ENCODE measurements at places on chromosomes 5 and 9.
A peak's percentile ranks its signal among the peaks of the same experiment; 100 is the strongest.

GRCh38 chr5:74127381-74128320 is 501.7 kb downstream of the ARHGEF28 start:
- DNase-seq: peak; percentile 56

DNA sequence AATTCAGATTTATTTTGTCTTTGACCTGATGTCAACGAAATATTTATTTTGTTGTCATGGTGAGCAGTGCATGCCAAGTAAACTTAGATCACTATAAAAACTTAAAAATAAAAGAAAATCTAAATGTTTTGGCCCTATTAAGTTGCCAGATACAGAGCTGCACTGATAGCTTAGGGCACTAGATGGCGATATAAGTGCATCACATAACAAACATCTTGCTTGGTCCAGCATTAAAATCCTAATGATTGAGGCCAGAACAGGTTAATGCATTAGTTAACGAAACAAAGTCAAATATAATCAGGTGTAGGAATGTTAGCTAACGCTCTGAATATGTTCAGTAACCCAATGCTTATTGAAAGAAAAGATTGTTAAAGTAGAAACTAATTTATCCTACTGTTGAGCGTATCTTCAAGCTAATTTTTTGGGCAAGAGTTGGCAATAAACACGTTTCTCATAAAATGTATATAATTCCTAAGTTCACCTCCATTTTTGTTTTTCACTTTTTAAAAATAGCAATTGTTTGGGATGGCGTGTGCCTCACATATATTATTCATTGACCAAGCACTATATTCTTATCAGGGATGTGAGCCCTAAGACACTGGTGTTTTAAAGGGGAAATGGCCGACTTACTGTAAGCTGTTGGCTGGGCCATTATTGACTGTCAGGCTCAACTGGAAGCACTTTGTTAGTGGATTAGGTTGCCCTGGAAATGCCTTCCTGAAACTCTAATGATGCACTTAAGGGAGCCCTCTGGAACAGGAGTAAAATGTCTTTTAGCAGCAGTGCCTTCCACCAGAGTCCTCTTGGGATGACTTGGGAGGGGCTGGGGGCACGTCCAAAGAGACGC is 33.3 kb downstream of the KCTD16 start:
- peak; percentile 86 for DNase-seq

DNA sequence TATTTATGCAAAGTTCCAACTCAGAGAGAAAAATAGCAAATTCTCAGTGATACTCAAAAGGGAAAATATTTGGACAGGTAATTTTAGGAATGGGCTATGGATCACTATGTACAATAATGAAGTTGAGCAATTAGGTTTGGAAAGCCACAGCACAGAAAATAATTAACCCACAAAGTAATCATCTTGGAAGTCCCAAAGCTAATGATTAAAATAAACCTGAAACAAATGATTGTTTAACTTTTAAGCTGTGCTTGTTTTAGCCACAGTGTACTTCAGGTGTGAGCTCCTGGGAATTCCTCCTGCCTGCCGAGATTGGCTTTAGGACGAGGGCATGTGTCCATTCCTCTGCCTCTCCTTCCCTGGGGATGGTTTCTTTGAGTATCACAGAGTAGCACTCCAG is 403.9 kb downstream of the ZSWIM6 start:
- DNase-seq: no peak

GRCh38 chr5:40607202-40607601 is 72.5 kb upstream of the PTGER4 start:
- no peak for DNase-seq

DNA sequence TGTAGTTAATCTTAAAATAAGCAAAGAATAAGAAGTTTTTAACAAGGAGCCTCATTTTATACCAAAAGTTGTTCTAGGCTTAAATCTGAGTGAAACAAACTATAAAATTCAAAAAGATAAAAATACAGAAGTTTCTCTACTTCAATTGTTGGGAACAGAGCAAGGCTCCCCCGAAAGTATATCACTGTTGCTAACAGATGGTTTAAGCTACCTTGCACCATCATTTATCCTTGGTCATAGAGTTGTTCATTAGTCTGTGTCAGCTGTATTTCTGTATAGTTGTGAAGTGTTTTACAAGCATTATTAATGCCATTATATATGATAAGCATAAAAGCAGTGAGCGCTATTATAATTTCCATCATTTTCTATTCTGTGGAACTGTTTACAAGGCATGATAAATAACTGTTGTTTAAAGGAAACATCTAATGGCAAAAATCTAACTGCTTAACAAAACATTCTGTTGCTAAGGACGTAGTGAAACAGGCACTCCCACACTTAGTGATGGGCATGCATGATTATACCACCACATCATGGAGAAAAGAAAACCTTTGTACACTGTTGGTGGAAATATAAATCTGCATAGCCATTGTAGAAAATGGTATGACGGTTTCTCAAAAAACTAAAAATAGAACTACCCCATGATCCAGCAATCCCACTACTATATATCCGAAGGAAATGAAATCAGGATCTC is 23.3 kb upstream of the ACO1 start:
- no peak for DNase-seq
